ENCODE measurements at places on chromosomes 6 and 20.

DNA sequence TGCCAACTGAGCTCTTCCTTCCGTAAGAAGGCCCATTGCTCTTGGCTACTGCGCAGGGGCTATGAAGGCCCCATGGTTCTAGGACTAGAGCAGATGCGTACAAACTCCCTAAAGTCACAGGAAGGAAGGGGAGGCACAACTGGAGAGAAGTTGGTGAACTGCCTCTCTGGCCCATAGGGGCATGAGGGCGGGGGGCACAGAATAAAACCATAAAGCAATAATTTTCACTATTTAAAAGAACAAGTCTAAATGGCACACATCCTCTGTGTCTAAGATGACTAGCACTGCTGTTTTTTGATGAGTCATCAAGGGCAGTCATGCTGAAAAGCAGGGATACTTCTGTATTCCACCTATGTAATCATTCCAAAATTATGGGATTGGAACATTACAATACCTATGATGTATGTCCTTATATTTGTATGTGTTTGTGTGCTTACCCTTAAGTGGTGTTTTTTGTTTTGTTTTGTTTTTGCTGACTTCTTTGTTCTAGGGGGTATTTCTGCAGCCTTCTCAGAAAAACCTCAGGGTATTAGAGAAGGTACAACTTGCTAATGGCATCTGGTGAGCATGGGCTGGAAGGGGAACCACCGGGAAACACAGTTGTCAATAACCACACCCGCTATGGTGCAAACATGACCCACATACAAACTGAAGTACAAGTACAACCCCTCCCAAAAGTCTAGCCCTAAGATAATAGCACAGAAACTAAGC lies 36.9 kb downstream of the B4GALT5 start:
- DNase-seq = peak; percentile 46

- peak; percentile 67 for DNase-seq
Observed at GRCh38 chr20:25058051-25058846, at the start of gene ACSS1. Gene ACSS1 (minus strand): TSS chr20:25058139. CDS start chr20:25058102, 37 bp downstream.

DNA sequence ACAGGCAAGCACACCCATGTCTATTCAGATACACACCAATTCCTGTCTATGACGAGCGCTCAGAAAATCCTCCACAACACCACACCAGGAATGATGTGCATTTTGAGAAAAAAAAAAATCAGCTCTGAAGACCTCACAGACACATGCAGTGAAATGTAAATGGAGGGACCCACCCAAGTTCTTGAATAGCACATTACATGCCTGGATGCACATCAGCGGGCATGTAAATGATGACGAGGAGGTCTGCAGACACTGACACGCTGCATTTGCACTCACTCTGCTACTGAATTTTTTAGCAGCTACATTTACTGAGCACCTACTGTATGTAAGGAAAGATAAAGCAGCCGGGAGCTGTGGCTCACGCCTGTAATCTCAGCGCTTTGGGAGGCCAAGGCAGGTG lies 14.7 kb downstream of the NRSN2 start:
- DNase-seq = no peak

DNA sequence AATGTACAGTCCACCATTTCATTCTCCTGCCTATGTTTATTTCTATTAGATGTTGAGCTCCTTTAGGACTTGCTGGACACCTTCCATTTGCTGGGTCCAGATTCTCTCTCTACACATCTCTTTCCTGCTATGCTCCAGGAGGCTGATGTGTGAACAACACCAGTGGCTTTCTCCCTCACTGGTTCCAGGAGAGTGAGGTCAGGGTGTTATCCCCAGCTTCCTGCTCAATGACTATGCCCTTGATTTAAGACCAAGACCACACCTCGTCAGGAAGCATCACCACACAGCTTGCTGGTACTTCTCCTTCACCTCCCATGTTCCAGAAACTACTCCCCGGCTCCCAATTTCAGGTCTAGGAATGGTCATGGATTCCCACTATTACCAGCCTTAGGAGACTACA lies 31.3 kb upstream of the E2F3 start:
- DNase-seq = no peak

DNA sequence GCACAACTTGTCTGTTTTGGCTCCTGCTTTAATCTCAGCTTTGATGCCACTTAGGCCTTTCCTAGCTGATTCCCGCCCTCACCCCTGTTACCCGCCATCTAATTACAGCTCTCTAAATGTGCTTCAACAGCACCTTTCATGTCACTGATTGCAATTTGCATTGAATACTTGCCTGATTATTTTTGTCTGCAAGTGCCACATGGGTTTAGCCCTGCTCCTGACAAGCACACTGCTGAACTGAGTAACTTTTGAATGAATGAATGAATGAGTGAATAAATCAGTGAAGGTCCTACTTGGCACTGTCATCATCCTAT lies 591 bp upstream of the DCBLD1 start:
- no peak for DNase-seq

DNA sequence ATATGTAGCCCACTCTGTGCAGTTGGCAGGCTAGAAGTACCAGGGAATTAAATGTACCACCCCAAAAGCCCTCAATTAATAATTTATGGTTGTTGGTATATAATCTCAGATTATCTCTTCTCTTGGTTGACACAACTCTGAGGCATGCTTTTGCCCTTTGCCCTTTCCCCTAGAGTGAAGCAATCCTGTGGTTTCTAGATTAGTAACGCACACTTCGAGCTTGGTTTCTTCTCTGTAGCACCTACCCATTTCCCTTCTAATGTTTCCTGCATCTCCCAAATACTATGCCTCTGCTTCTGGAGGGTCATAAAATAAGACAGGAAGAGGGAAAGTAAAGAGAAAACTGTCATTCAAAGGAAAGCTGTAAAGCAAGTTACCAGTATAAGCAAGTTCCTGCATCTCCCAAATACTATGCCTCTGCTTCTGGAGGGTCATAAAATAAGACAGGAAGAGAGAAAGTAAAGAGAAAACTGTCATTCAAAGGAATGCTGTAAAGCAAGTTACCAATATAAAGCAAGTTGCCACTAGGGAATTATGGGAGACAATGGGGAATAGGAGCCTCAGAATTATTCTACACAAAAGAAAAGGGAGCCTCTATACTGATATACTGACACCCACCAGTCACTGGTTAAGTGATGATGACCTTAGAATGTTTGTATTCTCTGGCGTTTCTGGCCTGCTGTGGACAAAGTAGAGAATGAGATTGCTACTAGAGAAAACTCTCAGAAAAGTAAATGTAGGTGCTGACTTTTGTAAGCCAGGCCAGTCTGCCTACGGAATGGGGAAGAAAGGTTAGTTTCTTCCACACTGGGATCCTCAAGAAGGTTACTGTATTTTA lies 862.6 kb upstream of the MAN1A1 start:
- DNase-seq = no peak

DNA sequence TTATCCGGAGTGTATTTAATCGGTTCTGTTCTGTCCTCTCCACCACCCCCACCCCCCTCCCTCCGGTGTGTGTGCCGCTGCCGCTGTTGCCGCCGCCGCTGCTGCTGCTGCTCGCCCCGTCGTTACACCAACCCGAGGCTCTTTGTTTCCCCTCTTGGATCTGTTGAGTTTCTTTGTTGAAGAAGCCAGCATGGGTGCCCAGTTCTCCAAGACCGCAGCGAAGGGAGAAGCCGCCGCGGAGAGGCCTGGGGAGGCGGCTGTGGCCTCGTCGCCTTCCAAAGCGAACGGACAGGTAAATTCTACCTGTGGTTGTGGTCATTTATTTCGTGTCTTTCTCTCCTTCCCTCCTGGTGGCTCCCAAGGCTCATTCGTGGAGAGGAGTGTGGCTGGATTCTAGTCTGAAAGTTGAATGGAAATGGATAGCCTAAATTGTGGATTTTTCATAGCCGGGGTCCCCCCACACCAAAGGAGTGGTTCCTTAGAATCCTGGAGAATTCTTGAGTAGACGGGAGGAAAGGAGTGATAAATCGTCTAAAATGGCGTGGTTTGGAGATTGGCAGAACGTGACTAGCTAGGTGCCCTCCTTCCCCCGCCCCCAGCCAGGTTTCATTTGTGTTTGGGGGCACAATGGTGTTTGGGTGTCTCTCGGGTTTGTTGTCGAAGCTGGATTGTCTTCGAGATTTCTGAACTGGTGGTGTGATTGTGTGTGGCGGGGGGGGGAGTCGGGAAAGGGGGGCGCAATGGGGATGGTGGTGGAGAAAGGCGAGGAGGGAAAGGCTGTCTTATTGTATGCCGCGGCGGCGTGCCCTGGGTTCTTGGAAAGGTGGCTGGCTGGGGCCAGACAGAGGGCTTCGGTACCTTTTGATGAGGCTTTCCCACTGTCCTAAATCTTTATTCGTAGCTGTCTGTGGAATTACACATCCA lies 673 bp downstream of the MARCKS start:
- DNase-seq = peak; percentile 4

GRCh38 chr6:47437592-47437991 lies 40.0 kb upstream of the CD2AP start:
- DNase-seq = no peak

DNA sequence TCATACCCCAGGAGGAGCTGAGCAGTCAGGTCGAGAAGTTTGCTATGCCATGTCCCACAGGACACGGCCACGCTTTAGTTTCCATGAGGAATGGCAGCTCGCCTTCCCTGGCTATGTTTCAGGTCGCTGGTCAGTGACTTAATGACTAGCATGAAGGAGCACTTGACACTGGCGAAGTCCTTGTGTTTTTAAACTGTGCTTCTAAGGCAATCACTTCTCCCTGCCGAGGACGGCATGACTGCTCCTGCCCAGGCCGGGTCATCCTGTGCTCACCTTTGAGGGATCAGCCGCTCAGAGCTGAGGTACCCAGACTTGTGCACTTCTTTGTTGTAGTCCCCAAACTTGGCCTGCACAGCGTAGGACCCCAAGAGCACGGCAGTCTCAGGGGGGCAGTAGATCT lies 34.1 kb downstream of the EZR start:
- no peak for DNase-seq

DNA sequence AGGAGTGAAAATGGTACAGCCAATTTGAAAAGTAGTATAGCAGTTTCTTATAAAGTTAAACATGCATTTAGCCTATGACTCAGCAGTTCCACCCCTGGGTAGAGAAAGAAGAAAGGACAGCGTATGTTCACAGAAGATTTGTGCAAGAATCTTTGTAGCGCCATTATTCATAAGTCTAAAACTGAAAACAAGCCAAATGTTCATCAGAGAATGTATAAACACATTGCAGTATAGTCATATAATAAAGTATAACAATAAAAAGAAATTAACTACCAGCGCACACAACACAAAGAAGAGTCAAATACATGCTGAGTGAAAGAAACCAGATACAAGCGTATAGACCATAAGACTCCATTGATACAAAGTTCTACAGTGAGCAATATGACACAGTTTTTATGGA lies 294.0 kb downstream of the SAMD5 start:
- DNase-seq = no peak

GRCh38 chr6:114151064-114151690 lies 180.2 kb upstream of the HDAC2 start:
- DNase-seq = no peak

Data from activated CD4-positive, alpha-beta T cell treated with anti-CD3 and anti-CD28 coated beads, Interleukin-2, amount 50 U/mL, for 48 hours (primary cell).